ENCODE measurements at places on chromosomes 3 and 15.

DNA sequence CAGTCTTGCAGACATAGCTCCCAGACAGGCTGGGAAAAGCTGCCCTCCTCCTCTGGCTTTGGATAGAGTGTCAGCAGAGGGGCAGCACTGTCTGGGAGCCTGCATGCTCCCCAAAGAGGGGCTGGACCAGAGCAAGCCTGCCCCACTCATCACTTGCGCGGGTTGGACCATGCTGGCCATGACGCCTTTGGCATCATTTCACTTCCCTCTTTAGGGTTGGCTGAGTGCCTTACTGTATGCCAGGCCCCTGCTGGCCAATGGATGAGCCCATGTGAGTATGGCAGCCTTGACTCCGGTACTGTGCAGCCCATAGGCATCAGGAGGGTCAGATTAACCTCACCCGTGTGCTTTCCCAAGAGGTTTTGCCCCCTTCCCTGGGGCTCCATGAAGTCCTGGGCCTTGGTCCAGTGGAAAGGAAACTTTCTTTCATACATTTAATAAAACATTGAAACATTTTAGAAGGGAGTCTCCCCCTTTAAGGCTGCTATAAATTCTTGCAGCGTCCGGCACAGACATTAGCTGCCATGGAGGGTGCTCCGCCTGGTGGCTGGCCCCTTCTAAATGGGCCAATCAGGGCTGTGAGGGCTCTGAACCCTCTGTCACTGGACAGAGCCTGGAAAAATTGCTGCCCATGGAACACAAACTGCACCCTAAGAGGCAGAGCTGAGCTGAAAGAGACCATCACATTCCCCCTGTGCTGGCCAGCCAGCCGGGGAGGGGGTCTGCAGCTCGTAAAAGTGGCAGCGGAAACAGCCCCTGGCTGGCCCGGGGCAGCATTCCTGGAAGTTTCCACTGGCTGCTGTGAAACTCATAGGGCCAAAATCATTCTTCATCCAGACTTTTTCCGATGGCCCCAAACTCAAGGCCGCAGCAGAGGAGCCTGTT lies 20.8 kb upstream of the DUSP7 start:
- no peak for DNase-seq

DNA sequence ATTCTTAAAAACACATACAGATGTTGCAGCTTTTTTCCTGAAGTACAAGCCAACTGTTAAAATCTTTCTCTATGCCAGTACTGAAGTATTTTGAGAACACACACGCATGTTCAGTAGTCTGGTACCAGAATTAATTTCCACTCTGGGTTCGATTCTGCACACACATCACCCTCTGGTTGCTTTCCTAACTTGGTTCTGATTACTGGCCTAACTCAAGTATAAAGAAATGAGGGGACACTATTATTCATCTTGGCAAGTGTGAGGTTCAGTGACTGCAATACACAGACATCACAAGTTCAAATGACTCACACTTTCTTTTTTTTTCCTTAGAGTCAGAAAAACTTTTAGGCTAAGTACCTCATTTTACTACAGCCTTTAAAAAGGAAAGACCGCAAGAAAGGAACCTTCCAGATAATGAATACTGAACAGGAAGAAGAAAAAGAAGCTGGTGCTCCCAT lies 37.4 kb upstream of the LDHAL6B start:
- DNase-seq, result no peak

- DNase-seq, result no peak
Observed at GRCh38 chr3:54180921-54181320, 58.6 kb downstream of the CACNA2D3 start.

DNA sequence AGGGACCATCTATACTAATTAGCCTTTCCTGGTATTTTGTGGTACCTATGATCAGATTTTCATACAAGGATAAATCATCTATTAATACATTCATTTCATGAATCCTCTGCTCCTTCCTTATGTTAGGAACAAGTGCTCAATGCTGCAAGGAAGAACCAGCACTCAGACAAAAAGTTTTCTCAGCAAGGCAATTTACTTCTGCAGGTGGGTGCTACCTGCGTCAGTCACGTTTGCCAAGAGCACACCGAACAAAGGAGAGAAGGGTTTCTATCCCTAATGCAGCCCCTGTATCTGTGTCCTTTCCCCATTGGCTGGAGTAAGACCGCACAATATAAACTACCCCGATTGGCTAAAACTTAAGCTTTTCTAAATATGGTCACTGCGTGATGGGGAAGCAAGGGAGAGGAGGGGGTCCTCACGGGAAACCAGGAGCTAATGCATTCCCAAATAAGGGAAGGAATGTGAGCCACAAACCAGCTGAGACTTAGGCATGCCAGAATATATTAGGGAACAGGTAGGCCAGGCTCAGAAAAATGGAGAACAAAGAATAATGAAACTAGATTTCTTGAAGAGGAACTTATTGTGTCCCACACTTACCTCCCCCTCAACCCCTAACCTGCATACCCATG lies 76.5 kb downstream of the AQR start:
- no peak for DNase-seq

DNA sequence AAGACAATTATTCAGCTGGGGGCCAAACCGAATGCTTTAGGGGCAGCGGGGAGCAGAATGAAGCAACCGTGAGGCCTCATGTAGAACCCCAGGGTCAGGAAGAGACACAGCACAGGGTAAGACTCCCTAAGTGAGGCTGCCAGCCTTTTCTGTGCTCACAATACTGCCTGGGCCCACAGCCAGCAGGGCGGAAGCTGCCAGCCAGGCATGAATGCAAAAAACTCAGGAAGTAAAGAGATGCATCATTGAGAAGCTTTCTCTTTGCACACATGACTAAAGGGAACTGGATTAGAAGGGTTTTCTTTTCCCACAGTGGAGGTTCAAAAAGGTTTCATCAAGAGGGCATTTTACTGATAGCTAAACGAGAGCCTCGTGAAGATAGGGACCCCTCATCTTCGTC lies 33.3 kb downstream of the CA12 start:
- DNase-seq, result no peak

DNA sequence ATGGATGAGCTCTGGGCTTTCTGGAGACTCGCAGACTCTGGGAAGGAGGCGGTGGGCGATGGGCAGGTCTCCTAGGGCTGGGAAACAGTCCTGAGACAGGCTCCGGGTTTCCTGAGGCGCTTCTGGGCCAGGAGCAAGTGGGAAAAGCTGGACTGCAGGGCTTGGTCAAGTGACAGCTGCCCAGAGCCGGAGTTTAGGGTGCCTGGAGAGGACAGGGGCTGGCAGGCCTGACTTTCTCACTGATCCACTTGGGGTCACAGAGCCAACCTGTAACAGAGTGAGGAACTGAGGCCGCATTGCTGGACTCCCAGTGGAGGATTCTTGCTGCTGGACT lies 107.9 kb downstream of the APBA2 start:
- DNase-seq, result no peak

- DNase-seq, result no peak
Observed at GRCh38 chr15:44584162-44584749, 47.3 kb downstream of the EIF3J start.

DNA sequence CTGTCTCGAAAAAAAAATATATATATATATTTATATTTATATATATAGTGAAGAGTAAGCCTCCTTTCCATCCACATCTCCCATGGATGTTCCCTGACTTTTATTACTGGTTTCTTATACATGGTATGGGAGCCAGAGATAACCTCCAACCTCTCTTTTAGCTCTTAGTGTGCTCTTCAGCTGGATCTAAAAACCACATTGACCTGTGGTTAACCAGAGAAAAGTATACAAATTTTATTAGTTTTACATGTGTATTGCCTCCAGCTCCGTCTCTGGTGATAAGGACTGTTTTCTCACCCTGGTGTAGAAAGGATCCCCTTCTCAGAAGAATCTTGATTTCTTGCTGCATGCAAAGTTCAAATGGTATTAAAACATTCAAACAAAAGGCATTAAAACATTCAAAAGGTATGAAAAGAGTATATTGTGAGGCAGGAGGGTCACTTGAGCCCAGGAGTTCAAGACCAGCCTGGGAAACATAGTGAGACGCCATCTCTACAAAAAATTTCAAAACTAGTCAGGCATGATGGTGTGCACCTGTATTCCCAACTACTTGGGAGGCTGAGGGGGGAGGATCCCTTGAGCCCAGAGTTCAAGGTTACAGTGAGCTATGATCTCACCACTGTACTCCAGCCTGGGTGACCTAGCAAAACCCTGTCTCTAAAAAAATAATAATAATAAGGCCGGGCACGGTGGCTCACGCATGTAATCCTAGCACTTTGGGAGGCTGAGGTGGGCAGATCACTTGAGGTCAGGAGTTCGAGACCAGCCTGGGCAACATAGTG lies 13.5 kb upstream of the TTBK2 start:
- no peak for DNase-seq

DNA sequence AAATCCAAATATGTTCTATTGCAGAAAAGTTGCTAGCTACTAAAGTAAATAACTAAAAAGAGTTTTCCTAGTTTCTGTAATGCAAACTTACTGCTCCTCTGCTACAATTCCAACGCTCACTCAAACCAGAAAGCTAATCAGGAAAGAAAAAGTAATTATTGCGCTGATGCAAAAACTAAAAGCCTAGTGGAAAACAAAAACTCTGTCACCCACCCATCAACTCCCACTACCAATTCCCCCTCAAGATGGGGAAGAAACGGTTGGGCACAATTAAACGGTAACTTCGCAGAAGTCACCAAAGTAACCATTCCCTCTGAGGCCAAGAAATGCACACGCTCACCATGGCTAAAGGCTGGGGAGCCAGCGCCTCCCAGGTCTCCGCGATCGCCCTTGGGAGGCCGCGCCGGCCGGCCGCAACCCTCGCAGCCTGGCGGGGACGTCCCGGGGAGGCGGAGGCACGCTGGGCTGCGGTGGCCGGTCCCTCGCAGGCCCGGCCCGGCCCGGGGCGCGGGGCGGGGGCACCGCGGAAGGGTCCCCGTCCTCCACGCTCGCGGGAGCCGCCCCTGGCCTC lies 684 bp downstream of the SLTM start:
- DNase-seq, result no peak

GRCh38 chr3:38545550-38545949 lies 49.4 kb downstream of the EXOG start:
- no peak for DNase-seq

- no peak for DNase-seq
Observed at GRCh38 chr3:46987319-46987742, 7.9 kb downstream of the NBEAL2 start.

DNA sequence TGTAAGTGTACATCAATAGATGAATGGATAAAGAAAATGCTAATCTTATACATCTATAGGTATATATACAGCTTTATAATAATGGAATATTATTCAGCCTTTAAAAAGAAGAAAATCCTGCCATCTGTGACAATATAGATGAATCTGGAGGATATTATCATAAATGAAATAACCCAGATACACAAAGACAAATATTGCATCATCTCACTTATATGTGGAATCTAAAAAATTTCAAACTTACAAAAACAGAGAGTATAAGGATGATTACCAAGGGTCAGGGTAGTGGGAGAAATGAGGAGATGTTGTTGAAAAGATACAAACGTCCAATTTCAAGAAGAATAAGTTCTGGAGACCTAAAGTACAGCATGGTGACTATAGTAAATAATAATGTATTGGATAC lies 85.4 kb upstream of the AGTR1 start:
- DNase-seq, result no peak

GRCh38 chr3:96677156-96677555 lies 137.2 kb upstream of the EPHA6 start:
- no peak for DNase-seq

DNA sequence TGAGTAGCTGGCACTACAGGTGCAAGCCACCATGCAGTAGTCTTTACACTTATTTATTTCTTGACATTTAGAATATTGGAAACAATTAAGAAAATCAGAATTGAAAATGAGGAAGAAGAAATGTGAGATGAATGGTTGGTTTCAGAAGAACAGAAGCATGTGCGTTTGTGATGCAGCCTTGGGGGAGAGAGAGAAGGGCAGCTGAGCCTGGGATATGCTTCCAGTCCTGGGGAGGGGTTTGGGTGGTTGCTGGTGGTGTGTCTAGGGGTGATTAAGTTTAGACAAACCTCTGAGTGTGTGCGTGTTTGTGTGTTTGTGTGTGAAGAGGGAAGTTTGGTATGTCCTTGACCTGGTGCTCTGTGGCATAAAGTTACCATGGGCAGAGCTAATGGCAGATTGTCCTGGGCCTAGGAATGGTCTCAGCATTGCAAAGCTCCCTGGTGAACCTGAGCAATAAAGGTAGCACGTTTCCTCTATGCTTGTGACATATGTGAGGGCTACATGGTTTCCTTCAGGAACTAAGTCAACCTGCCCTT lies 35.6 kb downstream of the CTSH start:
- no peak for DNase-seq

DNA sequence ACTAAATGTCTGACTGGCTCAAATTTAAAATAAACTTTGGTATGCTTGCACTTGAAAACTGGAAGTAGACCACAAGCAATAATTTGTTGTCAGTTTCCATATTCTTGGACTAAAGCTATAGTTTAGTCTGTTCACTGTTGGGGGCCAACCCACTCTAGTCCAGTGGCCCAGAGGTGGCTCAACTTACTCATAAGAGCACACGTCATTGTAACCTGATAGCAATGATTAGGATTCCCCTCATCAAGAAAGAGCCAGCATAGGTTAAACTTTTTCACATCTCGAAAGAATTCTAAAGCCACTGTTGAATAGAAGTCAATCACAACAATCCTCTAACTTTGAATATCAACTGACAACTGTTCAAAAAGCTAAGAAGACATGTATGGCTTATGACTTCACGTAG lies 147.0 kb downstream of the MEIS2 start:
- no peak for DNase-seq
